A549 treated with RU486 at 1 μM for 4 hours (cell line): ENCODE measurements at places on chromosomes 7 and 10. TPM values are rescaled to one million over a fixed set of nuclear protein-coding genes. Genes with fewer than 3 reads are reported as not detected.

Gene COL28A1
- 0.33 to 0.99 TPM (median 0.49 TPM) in 5 replicates for total RNA-seq

Gene HOXA9
- 0.49 to 0.76 TPM (median 0.58 TPM) in 5 replicates for total RNA-seq

Gene SLC16A12
- 0.05 TPM in 1 of 5 replicates, not detected in the others for total RNA-seq

Gene TYSND1
- total RNA-seq = 12.5 to 20.0 TPM (median 18.1 TPM) in 5 replicates

Gene PNLIP
- total RNA-seq = not detected in 5 replicates

Gene PRPS1L1
- total RNA-seq = not detected in 5 replicates

Gene OR2A42
- not detected in 5 replicates for total RNA-seq

Gene SPDYE9
- total RNA-seq = not detected in 5 replicates

Gene PAPSS2
- 18.7 to 25.1 TPM (median 22.7 TPM) in 5 replicates for total RNA-seq

Gene OPALIN
- not detected in 5 replicates for total RNA-seq

Gene CPXM2
- total RNA-seq = not detected in 5 replicates

Gene HOXA1
- 2.2 to 4.1 TPM (median 3.5 TPM) in 5 replicates for total RNA-seq

Gene ORC5
- total RNA-seq = 18.7 to 31.3 TPM (median 28.9 TPM) in 5 replicates

Gene NKX2-3
- 0.07 to 0.09 TPM (median 0.08 TPM) in 4 of 5 replicates, not detected in the other for total RNA-seq

Gene AUTS2
- total RNA-seq = 3.2 to 5.1 TPM (median 4.7 TPM) in 5 replicates

Gene PIK3AP1
- total RNA-seq = 0.57 to 0.92 TPM (median 0.79 TPM) in 5 replicates

Gene GIMAP7
- not detected in 5 replicates for total RNA-seq

Gene CTBP2
- total RNA-seq = 90.3 to 108 TPM (median 106 TPM) in 5 replicates

Gene TMEM178B
- total RNA-seq = 1.1 to 1.7 TPM (median 1.4 TPM) in 5 replicates
